Left lobe of liver (tissue), 2 donors: ENCODE measurements at places on chromosomes 2 and 18.

- DNase-seq: no peak
These were observed 20.2 kb upstream of the RAB10 start for GRCh38 chr2:26013668-26014067.

DNA sequence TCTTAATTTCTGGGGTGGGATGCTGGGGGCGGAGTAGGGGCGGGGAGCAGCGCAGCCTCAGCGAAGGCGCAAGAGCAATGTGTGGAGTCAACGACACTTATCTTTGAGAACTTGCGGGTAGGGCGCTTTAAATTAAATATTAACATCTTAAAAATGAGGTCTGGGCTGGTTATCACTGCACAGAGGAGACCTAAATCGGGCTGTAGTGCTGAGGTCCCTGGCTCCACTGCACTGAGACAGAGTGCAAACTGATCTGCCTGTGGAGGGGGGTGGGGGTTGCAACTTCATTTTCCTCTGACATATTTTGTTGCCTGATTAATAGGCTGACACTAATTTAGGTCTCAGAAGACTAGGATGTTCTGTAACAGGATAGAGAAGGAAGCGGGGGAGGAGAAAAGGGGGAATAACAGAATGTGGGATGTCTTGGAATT is 253.0 kb upstream of the FANCL start:
- no peak for DNase-seq

DNA sequence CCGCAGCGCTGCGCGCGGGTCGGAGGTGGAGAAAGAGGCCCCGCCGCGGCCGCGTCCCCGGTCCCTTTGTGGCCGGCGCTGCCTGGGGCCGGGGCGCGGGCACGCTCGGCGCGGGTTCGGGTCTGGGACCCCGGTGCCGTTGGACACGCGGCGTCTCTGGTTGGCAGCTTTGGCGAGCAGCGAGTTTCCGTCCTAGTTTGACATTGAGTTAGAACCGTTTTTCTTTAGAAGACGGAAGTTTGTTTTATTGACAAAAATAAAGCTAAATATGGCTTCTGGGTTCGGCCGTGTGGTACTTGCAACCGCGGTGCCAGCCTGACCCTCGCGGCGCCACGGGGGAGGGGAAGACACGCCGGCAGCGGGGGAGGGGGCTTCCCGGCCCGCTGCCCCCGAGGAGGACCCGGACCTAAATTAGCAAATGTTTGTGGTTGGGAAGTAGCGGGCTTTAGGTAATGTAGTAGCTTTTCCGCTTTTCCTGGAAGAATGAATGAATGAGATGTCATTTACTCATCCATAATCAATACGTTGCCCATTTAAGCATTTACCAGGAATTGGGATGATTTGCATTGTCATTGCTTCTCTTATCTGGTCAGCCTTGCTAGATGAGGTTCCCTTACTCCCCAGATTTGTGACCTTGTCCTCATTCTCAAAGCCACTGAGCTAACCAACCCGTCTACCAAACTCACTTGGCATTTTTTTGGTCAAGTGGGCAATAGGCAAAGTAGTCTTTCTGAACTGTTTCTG is 530 bp downstream of the GALNT1 start:
- peak; percentile 50 for DNase-seq

DNA sequence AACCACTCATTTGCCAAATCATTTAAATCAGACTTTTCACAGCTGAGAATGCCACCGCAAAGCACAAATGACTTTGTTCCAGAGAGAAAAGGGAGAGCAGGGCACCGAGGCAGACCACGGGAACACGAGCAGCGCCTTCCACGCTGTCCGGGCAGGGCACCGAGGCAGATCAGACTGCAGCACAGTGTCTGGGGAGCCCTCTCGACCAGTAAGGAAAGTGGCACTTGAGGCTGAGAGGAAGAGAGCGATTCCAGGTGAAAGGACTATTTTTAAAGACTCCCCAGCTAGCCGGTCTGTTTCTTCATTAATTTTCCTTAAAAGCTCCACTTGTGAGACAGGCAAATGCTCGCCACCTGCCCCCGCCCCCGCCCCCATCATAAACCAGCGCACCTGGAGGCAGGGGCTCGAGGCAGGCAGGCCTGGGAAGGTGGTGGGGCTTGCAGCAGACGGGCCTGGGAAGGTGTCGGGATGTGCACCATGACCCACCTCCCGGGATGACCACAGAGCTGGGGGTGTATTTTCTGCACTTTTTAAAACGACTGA is 80.9 kb upstream of the CTDP1 start:
- no peak for DNase-seq

- DNase-seq: no peak
These were observed 74.9 kb upstream of the AGAP1 start for GRCh38 chr2:235418918-235419317.

GRCh38 chr18:6661692-6662415 is 67.7 kb upstream of the ARHGAP28 start:
- DNase-seq: no peak

GRCh38 chr2:215429424-215429823 is 6.4 kb downstream of the FN1 start:
- DNase-seq: no peak

- DNase-seq: no peak
These were observed 4.9 kb downstream of the ADCY3 start for GRCh38 chr2:24915175-24915574.

DNA sequence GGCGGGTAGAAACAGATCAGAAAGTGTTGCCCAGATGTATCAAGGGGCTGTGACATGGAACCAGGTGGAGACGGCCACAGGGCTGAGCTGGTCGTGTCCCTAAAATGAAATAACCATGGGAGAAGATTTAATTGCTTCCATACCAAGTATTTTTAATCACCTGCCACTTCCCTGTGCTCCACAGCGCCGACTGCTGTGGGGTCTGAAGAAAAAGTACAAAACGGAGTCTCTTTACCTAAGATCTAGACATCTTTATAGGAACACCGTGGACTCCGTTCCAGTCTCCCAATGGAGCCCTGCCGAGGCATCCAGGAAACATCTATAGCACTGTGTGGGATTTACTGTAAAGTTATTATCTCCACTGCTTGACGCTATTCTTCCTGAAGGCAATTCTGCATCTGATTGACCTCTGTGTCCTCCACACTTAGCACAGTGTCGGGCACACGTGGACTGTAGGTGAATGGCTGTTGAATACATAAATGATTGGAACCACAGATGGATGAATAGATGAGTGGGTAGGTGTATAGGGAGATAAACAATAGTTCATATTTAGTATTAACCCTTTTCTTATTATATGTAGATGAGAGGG is 21.6 kb upstream of the GYPC start:
- no peak for DNase-seq

- no peak for DNase-seq
These were observed 63.3 kb downstream of the KYNU start for GRCh38 chr2:142940606-142941223.

GRCh38 chr2:176872406-176872805 is 340.2 kb upstream of the HNRNPA3 start:
- no peak for DNase-seq

- no peak for DNase-seq
These were observed 487.5 kb downstream of the DLGAP1 start for GRCh38 chr18:3967359-3968180.

DNA sequence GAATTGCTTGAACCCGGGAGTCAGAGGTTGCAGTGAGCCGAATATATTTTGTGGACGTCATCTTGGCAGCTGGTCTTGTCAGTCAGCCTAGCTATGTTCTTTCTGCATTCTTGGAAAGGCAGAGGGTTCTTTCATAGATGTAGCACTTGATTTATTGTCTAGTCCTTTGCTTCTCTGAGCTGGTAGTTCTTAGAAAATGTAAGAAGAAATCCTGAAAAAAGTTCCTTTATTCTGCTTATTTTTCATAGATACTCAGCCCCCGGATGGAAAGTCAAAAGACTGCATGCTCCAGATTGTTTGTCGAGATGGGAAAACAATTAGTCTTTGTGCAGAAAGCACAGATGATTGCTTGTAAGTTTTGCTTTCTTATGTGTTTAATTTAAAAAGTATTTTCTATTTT is 21.3 kb downstream of the PLEKHB2 start:
- no peak for DNase-seq

DNA sequence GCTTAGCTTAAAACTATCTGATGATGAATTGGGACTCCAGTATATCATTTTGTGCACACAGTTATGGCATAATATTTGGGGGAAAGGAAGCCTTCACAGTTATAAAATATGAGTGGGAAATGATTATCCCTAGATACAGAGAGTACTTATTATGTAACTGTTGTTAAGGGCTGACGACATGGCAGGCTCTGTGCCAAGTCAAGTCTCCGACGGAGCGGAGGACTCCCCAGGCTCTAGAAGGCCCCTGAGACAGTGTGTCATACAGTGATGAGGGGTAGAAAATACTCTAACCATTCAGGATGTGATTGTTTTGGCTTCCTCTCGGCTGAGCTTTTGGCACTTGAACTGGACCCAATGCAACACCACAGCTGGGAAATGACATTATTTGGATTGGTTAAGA is 211.8 kb downstream of the SLC8A1 start:
- peak; percentile 47 for DNase-seq

GRCh38 chr2:54360055-54360792 is 95.9 kb upstream of the SPTBN1 start:
- no peak for DNase-seq

- no peak for DNase-seq
These were observed 411.9 kb upstream of the ZNF804A start for GRCh38 chr2:184186436-184186835.

GRCh38 chr18:79569720-79570119 is 109.9 kb upstream of the CTDP1 start:
- DNase-seq: no peak

DNA sequence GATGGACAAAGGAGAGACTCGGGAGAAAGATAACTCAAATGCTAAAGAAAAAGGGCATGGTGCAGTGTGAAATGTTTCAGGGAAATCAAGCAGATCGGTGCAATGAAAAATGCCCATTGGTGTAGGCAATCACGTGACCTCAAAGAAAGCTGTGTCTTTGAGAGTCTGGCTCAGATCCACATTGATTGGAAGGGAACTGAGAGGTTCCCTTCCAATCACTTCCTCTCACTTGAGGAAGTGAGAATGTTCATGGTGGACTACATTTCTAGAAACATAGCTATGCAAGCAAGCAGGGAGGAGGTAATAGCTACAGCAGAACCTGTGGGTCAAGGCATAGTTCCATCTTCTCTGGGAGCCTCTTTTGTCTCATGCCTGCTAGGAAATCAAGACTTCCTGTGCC is 187.4 kb downstream of the LPIN1 start:
- no peak for DNase-seq
